OCI-M1 (cell line): ENCODE measurements at places on chromosomes 7 and 10.

DNA sequence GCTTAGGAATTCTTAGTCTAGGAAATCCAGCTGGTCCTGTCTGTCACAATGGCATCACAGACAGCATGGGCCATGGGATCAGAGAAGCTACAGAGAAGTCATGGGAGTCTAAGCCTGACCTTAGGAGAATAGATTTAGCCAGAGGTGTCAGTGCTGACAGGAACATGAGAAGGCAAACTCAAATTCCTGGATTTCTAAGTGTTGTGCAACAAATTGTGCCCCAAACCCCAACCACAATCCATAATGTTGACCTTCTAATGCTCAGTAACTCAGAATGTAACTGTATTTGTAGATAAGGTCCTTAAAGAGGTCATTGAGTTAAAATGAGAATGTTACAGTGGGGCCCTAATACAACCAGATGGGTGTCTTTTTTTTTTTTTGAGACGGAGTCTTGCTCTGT is 95.9 kb upstream of the RHOBTB1 start:
- no peak for DNase-seq

- DNase-seq, result no peak
Observed at GRCh38 chr7:71682841-71683781, 551.2 kb downstream of the GALNT17 start.

GRCh38 chr7:80918399-80918798 is 452 bp downstream of the SEMA3C start:
- peak; percentile 88 for DNase-seq

DNA sequence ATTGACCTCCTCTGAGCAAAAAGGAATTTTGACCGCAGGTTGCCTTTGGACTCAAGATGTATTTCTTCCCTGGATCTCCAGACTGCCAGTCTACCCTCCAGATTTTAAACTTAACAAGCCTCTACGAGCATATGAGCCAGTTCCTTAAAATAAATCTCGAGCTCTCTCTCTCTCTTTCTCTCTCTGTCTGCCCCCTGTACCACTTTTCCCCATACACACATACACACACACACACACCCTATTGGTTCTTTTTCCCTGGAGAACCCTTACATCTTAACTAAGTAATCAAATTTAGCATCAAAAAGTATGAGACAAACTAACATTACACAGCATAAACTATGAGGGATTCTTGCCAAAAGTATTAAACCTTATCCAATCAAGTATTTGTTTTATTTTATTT is 11.4 kb downstream of the BCAP29 start:
- no peak for DNase-seq

DNA sequence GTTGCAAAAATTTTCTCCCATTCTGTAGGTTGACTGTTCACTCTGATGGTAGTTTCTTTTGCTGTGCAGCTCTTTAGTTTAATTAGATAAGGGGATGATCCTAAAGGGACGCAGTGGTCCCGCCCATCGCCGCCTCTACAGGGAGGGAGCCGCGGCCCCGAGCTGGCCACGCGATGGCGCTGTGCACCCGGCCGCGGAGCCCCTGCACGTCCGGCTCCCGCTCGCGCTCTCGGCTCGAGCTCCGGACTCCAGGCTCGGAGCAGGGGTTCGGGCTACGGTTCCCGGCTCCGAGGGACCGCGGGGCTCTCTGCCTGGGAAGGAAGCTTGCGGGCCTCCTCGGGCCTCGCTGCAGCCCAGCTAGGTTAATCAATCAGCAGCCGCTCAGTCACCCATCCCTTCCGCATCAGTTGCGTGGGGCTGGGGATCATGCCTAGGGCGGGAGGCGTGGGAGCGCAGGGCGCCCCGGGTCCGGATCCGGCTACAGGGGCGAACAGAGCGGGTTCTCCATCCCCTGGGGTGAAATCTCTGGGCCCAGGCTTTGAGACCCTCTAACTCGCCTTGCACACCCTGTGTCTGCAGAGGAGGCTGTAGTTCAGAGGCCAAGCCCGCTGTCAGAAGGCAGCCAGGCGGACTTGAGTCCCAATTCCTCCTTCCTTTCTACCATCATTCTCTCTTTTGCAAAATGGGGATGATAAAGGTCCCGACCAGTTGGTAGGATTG is 97.9 kb downstream of the WDR11 start:
- DNase-seq, result no peak

DNA sequence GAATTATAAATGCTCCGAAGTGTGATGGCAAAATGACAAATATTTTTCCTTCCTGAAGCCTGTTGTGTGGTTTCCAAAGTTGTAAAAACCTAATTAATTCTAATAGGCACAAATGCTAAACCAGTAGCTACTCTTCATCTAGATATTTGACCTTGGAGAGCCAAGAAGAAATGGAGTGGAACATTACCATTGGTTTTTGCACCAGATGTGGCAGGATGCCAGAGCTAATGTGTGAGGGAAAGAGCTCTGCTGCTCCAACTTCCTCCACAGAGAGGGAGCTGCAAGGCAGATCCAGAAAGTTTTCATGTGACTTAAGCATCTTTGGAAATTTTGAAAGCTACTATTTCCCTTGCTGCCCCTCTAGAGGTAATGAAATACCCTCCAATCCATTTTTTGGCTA is 65.1 kb upstream of the HPS1 start:
- DNase-seq, result no peak

DNA sequence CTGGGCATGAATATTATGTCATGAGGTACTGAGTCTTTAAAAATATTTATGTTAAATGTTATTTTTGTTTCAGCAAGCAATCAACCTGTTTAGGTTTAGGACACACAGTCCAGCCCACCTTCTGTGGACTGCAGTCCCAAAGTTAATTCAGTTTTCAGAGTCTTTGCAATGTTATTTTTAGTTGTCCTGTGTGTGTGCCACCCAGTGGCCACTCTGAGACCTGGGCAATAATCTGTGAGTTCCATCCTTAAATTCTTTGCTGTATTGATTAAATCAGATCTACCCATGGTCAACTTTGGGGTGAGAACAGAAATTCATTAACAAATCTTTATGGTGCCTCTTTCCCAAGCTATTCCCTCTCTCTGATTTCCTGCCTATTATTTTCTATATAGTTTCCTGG is 415.1 kb downstream of the CCSER2 start:
- peak; percentile 31 for DNase-seq

- no peak for DNase-seq
Observed at GRCh38 chr7:55521917-55522902, 50.1 kb downstream of the VOPP1 start.

- DNase-seq, result no peak
Observed at GRCh38 chr10:119302172-119302571, 94.8 kb downstream of the GRK5 start.

- no peak for DNase-seq
Observed at GRCh38 chr7:36916116-36916515, 191.8 kb upstream of the AOAH start.

- no peak for DNase-seq
Observed at GRCh38 chr10:78176320-78177317, 143.0 kb downstream of the RPS24 start.

GRCh38 chr10:114576132-114576487 is 82.0 kb downstream of the ABLIM1 start:
- DNase-seq, result no peak

DNA sequence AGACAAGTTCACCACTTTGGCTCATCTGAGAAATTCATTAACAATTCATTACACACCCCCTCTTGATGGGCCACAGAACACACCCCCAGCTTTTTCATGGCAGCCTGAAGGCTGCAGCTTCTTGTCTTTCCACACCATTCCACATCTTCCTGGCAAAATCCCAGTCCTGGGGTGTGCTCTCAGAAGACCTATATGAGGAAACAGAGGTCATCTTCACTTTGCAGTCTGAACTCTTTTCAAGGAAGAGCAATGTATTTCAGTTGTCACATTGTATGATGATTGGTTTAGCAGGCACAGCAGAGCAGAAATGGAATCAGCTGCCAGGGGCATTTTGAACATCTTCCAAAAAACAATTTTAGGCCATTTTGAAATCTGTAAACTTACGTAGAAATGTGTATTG is 7.8 kb upstream of the LRRC27 start:
- no peak for DNase-seq

GRCh38 chr10:115854740-115855435 is 418.1 kb downstream of the GFRA1 start:
- DNase-seq, result no peak

DNA sequence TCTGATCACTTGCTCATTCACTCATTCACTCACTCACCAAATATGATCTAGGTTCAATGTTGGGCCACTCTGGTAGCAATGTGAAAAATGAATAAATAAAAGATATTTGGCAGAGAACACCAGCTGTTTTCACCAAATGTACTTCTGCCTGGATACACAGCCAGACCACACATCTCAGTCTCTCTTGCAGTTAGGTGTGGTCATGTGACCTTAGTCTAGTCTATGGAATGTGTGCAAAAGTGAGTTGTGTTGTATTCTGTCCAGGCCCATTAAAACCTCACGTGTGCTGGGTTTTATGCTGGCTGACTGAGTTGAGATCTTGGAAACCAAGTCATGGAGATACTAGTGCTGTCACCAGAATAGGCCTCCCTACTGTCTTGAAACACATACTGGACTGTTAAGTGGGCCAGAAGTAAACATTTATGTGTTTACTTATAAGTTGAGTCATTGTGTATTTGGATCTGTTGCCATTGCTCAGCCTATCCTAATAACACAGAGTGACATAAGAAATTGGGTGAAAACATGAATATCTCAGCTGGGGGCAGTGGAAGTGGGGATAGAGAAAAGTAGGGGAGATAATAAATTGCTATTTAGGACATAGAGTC is 145.5 kb downstream of the PTEN start:
- no peak for DNase-seq

GRCh38 chr10:91415816-91416215 is 5.7 kb downstream of the HECTD2 start:
- DNase-seq, result no peak

DNA sequence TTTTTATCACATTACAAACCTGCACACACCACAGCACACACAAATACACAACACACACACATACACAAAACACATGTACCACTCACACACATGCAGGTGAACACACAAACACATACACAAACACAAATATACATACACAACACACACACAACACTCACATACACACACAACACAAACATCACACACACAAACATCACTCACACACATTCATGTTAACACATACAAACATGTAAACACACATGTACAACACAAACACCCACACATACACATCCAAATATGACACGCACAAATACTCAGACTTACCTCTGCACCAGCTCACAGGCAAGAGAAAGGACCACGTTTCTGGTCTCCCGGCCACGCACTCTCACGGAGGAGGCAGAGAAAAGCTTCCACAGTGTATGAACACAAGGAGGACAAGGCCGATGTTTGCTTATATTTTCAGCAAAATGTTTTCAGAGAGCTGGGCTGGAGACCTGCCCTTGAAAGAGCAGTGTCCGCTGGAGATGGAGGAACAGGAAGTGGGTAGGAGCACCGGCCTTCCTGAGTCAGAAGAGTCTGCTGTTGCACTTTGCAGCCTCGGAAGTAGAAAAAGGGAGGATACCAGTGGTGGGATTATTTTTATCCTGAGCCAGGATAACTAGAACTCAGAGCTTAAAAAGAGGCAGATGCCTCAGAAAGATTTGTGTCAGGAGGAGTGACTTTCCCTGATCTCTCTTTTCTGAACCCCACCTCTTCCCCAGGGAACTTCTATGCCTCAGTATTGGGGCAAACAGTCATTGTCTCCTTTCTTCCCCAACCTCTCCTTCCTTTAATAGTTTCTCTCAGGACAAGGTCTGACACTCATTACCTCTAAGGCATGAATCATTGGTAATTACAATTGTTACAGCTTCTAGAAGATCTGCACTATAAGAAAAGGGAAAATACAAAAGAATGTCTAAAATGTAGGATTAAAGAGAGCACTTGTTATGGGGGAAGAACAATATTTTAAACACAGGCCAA is at the start of gene GIMAP6:
GIMAP6 (minus strand) TSS at position 520 of the 999 bp plus-strand sequence. CDS start 2,243 bp downstream, outside the sequence.
- peak; percentile 2 for DNase-seq

GRCh38 chr7:85773116-85773728 is 586.4 kb upstream of the SEMA3D start:
- no peak for DNase-seq

- no peak for DNase-seq
Observed at GRCh38 chr7:111011520-111011919, 79.4 kb upstream of the LRRN3 start.

GRCh38 chr10:109070492-109070891 is 852.8 kb downstream of the XPNPEP1 start:
- no peak for DNase-seq

- DNase-seq, result no peak
Observed at GRCh38 chr10:75648854-75649253, 217.4 kb downstream of the LRMDA start.

GRCh38 chr10:121425623-121426022 is 172.6 kb downstream of the FGFR2 start:
- no peak for DNase-seq

DNA sequence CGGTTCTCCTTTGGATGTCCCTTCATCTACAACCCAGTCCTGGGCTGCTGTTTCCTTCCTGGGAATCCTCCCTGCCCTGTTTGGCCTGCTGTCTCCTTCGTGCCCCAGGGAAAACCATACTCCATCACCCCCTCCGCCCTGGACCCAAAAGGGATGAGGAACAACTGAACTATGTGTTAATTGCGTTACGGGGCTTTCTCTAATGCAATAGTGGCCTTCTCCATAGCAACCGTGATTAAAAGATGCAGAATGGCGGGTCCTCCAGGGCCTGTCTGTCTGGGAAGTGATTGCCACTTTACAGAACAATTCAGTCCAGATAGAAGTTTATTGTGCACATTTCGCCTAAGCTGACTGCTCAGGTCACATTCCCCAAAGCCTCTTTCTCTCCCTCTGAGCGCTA is 112.0 kb upstream of the FGFR2 start:
- DNase-seq, result no peak

GRCh38 chr7:90250601-90251303 is 5.8 kb downstream of the CFAP69 start:
- no peak for DNase-seq

DNA sequence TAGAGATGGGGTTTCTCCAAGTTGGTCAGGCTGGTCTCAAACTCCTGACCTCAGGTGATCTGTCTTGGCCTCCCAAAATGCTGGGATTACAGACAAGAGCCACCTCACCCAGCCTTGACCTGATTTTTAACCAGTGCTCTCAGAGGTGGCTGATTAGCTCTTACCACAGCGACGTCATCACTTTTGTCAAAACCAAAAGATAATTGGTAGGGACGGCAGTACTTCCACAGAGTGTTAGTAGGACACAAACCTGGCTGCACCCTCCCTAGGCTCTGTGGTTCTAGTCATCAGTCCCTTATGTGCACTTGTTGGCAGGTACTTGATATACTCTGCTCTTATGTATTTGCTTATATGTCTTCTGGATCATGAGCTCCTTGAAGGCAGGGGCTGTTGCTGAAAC is 74.0 kb downstream of the GPR141 start:
- peak; percentile 64 for DNase-seq

- no peak for DNase-seq
Observed at GRCh38 chr10:103040418-103040817, 122.3 kb downstream of the CNNM2 start.

- DNase-seq, result no peak
Observed at GRCh38 chr7:128431221-128431620, 21.4 kb upstream of the IMPDH1 start.

- peak; percentile 7 for DNase-seq
Observed at GRCh38 chr7:70436790-70437350, 695.1 kb upstream of the GALNT17 start.

DNA sequence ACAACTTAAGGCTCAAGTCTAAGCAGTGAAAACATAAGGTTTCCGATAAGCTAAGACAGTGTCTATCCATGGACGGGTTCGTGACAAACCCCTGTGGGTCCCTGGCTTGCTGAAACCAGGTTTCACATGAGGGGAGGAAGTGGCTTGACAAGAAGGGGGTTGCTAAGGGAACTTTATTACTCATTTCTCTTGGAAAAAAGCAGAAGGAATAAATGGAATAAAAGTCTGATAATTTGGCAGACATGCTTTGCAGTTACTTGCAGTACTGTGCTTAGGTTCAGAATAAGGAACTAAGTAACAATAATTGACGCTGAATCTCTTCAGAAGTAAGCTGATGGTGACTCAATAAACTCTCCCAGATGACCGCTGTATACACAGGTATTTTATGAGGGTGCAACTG is 34.7 kb downstream of the RBM17 start:
- peak; percentile 43 for DNase-seq
